ENCODE measurements at places on chromosomes 5 and 9.
A peak's percentile ranks its signal among the peaks of the same experiment; 100 is the strongest.

GRCh38 chr9:23598994-23599393, 227.0 kb downstream of the ELAVL2 start:
- no peak for DNase-seq

DNA sequence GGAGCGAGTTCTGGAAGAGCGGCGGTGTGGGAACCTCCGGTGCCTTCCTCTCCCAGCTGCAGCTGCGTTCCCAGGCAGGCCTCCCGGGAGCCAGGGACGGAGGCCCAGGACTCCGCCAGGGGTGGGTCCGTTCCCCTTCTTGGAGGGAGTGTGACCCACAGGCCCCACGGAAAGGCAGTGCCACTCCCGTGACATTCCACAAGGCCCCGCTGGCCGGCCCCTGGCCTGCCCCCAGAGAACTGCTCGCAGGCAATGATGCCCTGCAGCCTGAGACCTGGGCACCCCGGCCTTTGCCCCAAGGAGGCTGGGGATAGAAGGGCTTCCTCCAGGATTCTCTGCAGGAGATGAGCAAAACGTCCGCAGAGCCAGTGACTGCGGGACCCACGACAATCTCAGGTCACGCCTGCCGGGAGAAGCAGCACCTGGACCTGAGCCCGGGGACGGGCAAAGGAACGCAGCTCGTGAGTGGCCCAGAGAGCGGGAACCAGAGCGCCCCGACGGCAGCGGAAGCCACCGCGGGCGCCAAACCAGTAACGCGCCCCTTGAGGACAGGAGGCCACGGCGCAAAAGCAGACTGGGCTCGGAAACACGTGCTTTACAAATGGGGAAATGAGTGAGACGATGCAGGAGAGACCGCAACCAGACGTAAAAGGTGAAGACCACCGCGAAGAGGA, 9.3 kb downstream of the OBP2B start:
- DNase-seq: no peak

DNA sequence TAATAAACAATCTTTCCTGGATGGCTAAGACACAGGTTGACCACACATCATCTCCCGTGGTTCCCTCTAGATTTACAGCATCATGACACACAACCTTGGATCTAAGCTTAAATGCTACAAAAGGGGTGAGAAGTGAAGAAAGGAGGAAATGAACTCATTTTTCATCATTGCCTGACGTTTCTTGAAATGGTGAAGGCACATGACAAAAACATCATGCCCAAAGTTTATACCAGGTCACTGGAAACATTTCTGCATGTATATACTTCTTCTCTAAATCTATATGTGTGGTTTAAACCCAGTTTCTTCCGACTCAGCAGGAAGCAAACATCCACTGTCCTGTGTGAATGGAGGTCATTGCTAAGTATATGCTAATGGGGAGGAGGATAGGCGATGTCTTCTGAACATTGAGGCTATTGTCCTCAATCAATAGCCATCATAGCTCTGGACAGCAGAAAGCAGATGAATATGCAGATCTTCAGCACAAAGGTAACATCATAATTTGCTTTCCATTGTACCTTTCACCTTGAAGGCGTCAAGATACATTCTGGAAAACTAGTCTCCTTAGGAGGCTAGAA, 137.4 kb downstream of the MED27 start:
- DNase-seq: no peak

DNA sequence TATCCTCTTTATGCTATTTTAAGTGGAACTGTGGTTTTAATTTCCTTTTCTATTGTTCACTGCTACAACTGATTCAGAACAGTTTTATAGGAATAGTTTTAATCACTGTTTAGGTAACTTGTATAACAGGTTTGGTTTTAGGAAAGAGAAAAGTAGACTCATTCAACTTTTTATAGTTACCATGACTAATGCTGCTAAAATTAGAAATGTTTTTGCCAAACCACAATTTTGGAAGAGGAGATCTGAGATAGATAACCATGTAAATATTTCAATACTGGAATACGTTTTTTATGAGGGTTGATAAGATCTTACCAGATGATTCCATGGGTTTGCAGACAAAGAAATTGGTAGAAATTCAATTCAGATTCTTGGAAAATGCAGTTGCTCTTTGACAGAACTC, 404.6 kb upstream of the ARRDC3 start:
- DNase-seq: no peak

GRCh38 chr5:170562166-170562874, 58.5 kb downstream of the KCNIP1 start:
- DNase-seq: no peak

DNA sequence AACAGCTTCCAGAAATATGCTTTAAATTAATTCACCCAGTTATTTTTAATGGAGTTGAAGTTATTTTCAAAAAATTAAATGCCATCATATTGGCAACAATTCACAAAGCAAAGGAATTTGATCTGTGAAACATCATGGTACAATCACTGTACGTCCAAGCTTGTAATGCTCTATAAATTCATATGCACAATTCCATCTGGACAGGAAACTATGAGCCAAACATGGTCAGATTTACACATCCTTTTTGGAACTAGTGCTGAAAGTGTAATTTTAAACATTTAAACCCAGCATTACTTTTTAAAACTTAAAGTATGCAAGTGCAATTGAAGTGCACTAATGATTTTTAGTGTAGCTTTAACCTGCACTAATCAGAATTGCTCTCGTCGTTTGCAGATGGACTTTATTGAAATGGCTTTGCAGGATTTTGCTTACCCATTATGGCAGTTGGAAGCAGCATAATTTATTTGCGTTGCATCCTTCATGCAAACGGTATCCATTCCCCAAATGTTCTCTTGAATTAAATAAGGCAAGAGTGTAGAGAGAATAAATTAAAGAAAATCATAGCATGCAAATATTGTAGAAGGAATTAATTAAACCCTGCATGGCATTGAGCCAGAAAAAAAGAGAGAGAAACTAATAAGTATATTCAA, 21.0 kb upstream of the OR13F1 start:
- DNase-seq: no peak

GRCh38 chr9:69199769-69200470, 25.8 kb downstream of the TJP2 start:
- no peak for DNase-seq

DNA sequence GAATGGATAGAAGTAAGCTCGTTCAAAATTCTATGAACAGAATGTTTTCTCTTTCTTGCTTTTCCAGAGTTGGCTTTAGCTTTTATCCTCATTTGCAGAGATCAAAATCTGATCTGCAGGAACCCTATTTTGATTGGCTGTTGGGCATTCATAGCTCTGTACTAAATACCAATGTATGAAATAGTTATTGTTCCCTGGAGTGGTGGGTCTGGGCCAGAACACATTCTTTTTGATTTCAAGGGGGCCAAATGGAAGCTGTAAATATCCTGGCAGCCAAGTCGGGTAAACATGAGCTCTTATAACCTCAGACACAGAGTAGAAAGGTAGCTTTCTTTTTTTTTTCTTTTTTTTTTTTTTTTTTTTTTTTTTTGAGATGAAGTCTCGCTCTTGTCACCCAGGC, 241.5 kb downstream of the PDZD2 start:
- DNase-seq: no peak

- no peak for DNase-seq
Measured at GRCh38 chr9:124797343-124798103, 20.6 kb downstream of the OLFML2A start.

- no peak for DNase-seq
Measured at GRCh38 chr9:97617939-97618416, 15.2 kb downstream of the TSTD2 start.

GRCh38 chr5:16712620-16713019, 95.8 kb upstream of the RETREG1 start:
- no peak for DNase-seq

DNA sequence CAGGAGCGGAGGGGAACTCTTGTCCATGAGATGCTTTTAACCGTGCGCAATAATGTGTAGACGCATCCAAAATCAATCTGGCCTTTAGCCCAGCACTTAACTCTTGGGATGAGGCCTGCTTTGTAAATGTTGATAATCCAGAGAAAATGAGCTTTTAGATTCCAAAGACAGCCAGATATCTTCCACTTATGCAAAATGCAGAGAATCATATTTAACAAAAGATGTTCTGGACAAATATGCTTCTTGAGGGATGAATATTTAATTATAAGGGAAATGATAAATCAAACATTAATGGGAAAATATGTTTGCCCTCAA, 5.6 kb downstream of the S1PR3 start:
- DNase-seq: no peak

- peak; percentile 74 for DNase-seq
Measured at GRCh38 chr5:56012281-56012963, 17.7 kb upstream of the IL6ST start.

- DNase-seq: peak; percentile 88
Measured at GRCh38 chr9:121362813-121363621, 7.0 kb downstream of the STOM start.

GRCh38 chr9:104206766-104207165, 112.7 kb downstream of the SMC2 start:
- DNase-seq: no peak

- no peak for DNase-seq
Measured at GRCh38 chr9:132147331-132147730, 14.5 kb upstream of the NTNG2 start.

- no peak for DNase-seq
Measured at GRCh38 chr9:23538461-23539003, 287.5 kb downstream of the ELAVL2 start.

DNA sequence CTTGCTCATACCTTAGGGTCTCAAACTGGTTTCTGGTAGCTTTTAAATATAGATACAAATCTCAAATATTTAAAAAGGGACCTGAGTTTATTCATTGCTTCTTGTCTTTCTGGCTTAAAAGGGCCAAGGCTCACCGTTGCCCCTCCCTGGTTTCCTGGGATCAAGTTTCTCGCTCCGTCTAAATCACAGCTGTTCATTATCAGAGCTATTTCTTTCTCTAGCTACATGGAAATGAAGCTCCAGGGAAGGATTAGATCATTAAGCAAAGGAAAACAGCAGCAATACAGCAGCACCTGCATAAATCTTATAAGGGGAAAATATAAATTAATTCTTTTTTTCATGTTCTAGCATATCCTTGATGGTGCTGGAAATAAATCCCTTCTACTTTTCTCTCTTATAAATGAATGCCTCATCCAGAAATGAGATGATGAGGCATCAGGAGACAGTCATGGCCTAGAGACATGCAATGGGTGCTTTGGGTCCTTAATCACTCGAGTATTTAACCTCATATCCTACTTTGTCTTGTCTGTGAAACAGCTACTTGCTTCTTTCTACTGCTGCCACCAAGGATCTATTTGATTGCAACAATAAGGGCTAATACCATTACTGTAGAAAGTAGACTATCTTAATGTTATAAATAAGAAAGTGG, 320.1 kb downstream of the TRPM3 start:
- DNase-seq: no peak

DNA sequence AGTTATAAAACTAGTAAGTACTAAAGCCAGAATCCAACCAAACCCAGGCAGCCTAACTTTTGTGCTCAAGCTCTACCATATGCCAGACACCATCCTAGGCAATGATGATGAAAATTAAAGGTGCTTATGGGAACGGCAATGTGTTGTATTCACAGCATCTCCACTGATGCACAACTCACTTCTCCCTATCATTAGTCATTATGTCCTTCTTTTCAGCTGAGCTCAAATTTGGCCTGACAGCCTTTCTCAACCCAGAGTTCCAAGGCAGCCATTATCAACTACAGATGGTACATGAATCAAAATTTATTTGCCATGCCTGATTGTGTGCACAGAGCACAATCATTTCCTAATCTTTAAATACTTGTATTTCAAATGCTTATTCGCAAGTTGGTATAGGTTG, 121.6 kb upstream of the TNPO1 start:
- no peak for DNase-seq

DNA sequence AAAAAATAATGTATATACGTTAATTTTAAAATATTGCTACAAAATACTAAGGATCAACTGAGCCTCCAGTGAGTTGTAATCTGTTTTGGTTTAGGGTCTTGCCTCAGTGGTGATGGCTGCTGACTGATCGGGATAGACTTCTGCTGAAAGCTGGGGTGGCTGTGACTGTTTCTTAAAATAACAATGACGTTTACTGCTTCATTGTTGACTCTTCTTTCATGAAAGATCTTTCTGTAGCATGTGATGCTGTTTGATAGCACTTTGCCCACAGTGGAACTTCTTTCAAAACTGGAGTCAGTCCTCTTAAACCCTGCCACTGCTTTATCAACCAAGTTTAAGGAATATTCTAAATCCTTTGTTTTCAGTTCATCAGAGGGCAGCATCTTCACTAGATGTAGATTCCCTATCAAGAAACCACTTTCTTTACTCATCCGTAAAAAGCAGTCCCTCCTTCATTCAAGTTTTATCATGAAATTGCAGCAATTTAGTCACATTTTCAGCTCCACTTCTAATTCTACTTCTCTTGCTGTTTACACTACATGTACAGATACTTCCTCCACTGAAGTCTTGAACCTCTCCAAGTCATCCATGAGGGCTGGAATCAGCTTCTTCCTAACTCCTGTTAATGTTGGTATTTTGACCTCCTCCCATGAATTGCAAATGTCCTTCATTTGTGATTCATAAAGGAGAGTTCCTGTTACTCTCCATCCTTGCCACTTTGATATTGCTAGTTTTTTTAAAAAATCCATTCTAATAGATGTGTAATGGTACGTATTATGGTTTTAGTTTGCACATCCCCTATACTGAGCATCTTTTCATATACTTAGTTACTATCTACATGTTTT, 41.5 kb upstream of the PTPDC1 start:
- no peak for DNase-seq

DNA sequence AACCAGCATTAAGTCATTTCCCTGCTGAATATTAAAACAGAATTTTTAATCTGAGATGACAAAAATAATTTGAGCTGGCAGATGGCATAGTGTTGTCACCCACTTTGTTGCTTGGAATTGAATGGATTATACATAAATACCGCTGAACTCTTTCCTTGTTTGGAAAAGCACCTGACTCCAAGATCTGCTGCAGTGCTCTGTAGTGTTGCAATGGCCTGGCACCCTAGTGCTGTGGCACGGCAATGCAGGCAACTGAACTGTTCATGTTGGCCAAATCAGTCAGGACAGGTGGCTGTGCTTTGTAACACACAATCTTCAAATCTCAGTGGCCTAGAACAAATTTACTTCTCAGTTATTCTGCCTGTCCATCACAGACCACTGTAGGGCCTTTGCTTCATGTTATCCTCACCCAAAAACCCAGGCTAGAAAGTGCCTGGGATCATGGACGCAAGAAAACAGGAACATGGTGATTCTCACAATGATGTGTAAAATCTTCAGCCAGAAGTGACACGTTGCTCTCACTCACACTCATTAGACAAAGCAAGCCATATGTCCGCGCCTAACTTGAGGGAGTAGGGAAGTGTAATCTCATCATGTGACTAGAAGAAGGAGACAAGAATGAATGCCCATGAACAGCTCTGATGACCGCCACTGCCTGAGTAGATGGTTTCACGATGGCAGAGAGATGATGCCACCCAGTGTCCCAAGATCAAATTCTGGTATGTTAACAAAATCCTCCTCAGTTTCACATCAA, 191.9 kb upstream of the PUM3 start:
- no peak for DNase-seq

- DNase-seq: peak; percentile 24
Measured at GRCh38 chr9:21682981-21683380, 119.5 kb upstream of the MTAP start.

GRCh38 chr5:6704361-6704851, 8.8 kb upstream of the TENT4A start:
- peak; percentile 93 for DNase-seq

Data from HFFc6 (cell line).